CD4-positive, alpha-beta memory T cell (primary cell): ENCODE measurements at places on chromosomes 2 and 18. TPM values are rescaled to one million over a fixed set of nuclear protein-coding genes. Genes with fewer than 3 reads are reported as not detected.

DNA sequence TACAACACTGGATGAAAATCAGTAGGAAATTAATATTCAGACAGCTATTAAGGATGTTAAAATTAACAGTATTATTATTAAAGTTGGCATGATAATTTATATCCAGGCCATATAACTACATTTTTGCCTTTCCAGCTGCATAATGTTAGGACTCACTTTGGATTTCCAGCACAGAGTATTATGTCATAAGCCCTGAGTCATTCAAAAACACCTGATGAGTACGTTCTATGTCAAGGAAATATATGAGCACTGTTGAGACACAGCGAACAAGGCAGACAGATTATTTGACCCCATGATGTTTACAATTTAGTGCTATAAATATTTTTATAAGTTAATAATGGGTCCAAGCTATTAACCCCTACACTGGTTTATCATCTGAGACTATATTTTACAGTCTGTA, 59.8 kb upstream of the RIT2 start:
- DNase-seq = no peak

GRCh38 chr18:2036086-2036485, 535.2 kb downstream of the METTL4 start:
- no peak for DNase-seq

- no peak for DNase-seq
Observed at GRCh38 chr2:128549646-128550260, 231.1 kb upstream of the HS6ST1 start.

DNA sequence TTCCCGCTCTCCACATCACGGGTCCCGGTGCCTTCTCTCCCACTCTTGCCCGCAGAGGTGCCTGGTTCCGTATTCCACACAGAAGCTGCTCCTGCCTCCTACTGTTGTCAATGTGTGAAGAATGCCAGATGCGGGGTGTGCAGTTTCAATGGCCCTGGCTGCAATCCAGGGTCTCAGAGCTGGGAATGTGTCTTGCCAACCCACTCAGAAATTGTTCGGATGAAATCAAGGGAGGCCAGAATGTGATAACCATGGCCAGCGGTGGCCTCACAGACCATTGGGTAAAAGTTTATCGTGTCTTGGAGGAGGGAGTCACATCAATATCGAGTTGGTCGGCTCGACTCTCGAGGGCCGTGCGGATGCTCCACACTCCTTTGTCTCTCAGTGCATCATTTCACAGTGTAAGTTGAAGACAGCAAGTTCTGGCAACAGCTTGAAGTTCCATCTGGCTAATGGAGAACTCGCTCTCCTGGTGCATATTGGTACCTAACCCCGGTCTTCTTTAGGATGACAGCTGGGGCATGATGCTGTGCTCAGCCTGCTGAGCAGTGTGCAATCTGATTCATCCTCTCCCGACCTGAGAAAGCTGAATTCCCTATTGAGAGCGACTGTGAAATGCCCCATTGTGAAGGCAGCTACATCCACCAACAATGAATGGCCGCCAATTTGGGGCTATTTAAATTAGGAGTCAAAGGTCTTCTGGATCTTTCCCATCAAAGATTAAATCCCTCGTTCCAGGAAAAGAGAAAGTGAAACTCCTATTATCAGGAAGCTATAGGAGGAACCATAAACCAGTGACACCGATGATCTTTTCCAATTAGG, 389.0 kb downstream of the SOX11 start:
- no peak for DNase-seq

DNA sequence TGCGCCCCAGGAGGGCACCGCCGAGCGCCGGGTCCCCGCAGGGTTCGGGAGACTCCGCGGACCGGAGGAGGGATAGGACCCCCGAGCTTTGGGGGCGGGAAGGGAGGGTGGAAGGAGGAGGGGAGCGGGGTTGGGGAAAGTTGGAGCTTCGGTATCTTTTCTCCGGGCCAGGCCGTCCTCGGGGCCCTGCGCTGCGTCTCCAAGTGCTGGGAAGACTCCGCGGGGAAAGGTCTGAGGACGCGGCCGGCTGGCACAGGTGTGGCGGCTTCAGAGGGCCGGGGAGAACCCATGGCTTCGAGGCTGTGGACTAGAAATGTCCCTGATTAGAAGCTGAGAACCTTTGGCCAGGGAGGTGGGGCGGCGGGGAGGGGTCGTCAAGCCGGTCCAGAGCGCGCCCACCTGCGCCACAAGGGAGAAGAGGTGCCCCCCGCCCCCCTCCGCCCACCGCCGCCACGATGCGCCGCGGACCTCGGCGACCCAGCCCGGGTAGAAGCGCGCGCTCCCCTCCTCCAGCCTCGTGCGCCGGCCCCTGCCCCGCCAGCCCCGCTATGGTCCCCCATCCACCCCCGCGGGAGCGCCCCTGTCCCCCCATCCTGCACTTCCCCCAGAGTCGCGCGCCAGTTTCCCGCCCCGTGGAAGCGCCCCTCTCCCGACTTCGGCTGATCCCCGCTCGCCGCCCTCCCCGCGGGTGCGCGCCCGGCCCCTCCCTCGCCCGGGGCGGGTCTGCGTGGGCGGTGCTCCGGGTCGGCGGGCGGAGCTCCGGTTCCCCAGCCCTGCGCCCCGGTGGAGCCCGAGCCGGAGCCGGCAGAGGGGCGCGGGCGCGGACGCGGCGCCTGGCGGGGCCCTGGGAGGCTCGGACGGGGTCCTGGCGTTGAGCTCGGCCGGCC, at the start of gene SNTG2:
SNTG2 (plus strand) TSS at position 770 of the 887 bp plus-strand sequence. CDS start 148 bp downstream, outside the sequence.
- DNase-seq = peak; percentile 19

GRCh38 chr2:83585250-83585649, 873.8 kb downstream of the SUCLG1 start:
- DNase-seq = no peak

DNA sequence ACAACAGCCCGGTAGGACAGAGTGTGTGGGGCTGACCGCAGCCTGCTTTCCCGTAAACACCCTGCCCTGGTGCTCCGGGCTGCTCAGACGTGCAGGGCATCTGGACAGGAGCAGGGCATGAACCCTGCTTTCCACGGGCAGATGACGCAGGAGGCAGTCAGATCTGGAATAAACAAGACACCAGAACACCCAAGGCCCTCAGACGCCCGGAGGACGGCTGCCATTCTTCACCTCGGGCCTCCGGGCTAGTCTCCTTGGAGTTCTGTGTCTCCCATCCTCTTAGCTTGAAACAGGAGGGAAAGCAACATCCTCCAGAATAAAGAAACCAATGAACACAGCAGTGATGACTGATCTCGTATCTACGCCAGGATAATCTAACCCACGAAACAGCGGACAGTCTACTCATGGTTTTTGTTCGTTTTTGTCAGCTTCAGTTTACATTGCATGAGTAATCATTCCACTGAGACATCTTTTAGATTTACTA, 7.3 kb downstream of the PXDN start:
- no peak for DNase-seq

The ASB18 gene
- total RNA-seq = not detected

The MLPH gene
- total RNA-seq = not detected

DNA sequence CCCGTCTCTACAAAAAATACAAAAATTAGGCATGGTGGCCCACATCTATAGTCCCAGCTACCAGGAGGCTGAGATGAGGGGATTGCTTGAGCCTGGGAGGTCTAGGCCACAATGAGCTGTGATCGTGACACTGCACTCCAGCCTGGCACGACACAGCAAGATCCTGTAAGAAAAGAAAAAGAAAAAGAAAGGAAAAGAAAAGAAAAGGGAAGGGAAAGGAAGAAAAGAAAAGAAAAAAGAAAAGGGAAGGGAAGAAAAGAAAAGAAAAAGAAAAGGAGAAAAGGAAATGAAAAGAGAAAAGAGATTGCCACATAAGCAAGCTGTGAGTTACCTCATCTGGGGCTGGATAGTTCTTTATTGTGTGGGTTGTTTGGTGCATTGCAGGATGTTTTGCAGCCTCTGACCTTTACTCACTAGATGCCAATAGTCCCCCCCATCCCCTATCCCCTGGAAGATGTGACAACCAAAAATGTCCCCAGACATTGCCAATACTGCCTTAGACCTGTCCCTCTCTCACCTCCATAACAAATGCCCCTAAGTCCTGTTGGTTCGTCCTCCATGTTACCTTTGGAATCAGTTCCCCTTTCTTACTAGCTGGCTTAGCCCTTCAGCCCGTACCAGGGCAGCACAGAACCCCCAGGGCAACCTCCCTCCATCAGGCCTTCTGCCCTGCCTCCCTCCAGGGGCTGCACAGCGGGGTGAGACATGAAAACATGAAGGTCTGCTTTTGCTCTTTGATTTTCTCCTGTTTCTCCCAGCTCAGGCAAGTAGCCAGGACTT, 8.9 kb downstream of the ASPRV1 start:
- no peak for DNase-seq

DNA sequence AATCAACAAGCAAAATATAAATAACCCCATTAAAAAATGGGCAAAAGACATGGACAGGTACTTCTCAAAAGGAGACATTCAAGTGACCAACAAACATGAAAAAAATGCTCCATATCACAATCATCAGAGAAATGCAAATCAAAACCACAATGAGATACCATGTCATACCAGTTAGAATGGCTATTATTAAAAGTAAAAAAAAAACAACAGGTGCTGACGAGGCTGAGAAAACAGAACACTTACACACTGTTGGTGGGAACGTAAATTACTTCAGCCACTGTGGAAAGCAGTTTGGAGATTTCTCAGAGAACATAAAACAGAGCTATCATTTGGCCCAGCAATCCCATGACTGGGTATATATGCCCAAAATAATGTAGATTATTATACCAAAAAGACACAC, 69.1 kb downstream of the CWC22 start:
- no peak for DNase-seq

The YES1 gene
- total RNA-seq = 7.9 TPM

The APOB gene
- not detected for total RNA-seq

The PCARE gene
- total RNA-seq = not detected

DNA sequence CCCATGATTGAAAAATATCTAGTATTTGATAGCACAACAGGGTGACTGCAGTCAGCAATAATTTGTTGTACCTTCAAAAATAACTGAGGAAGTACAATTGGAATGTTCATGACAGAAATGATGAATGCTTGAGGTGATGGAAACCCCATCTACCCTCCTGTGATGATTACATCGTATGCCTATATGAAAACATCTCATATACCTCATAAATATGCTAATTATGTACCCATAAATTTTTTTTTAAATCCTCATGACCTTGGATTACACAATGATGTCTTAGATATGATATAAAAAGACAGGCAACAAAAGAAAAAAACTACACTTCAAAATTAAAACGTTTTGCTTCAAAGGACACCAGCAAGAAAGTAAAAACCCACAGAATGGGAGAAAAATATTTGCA, 1.4 kb upstream of the POLR1B start:
- DNase-seq = no peak

The GALNT13 gene
- total RNA-seq = not detected

GRCh38 chr18:37225279-37225678, 340.3 kb downstream of the CELF4 start:
- no peak for DNase-seq

The C2orf15 gene
- total RNA-seq = 2.3 TPM

GRCh38 chr2:207423886-207424285, 105.9 kb upstream of the CREB1 start:
- DNase-seq = no peak

- no peak for DNase-seq
Observed at GRCh38 chr2:168649105-168649504, 153.3 kb upstream of the NOSTRIN start.

The OXER1 gene
- not detected for total RNA-seq

The UGT1A4 gene
- not detected for total RNA-seq

DNA sequence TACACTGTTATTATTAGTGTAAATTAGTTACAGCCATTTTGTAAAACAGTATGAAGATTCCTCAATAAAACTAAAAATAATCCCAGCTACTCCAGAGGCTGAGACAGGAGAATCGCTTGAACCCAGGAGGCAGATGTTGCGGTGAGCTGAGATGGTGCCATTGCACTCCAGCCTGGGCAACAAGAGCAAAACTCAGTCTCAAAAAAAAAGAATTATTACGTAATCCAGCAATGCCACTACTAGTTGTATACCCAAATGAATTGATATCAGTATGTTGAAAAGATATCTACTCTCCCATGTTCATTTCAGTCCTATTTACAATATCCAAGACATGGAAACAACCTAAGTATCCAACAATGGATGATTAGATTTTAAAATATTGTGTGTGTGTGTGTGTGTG, 313.6 kb downstream of the EPHA4 start:
- no peak for DNase-seq

The SLC9A4 gene
- total RNA-seq = not detected

- DNase-seq = no peak
Observed at GRCh38 chr18:75170022-75170789, 38.7 kb downstream of the PTGR3 start.

DNA sequence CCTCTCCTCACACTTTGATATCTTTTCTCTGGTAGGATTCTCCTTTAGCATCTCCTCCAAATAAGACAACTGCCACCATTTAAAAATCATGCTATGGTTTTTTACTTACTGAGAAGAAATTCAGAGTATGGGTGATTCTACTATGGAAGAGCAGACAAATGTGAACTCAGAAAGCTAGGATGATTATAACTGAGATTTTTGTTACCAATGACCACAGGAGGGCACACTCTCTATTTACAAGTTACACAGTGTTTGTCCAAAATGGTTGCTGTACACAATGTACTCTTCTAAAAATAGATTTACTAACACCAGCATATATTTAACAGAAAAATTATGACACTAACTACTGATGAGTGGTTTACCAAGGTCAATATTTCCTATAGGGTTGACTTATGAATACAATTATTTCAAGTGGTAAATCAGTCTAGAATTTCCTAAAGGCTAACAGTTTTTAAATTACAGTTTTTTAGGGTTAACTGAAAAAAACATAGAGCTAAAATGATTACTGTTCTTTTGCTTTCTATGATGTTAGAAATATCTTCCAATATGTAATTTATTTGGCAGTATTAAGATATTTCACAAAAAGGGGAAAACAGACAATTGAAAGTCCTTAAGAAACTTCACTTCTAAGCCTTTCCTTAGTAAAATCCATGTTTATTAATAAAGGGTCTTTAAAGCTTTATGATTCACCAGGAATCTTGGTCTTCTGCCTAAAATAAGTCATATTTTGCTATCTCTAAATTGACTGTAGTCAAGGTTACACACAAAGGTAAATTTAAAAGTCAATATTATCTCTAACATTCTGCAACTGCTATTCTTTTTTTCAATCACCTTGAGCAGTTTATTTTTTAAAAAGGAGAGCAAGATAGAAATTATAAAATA, 57.2 kb downstream of the MAP4K3 start:
- peak; percentile 10 for DNase-seq

DNA sequence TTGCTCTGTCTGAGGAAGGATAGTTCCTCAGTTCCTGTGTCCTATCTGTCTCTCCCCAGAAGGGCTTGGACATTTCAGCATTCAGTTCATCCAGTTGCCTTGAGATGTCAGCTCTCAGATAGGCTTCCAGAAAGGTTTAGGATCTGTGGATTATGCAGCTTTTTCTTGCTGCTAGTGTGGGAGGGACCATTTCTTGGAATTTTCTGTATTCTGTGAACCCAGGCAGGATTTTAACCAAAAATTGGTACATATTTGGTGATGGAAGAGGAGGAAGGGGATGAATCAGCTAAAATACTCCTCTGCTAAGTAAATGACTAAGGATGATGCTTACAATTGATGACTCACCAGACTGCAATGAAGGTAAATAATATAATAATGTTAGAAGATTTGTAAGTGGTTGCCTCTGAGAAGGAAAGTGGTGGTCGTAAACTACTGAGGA, 58.6 kb upstream of the DOCK10 start:
- no peak for DNase-seq
